ENCODE measurements at places on chromosomes 5 and 9.

DNA sequence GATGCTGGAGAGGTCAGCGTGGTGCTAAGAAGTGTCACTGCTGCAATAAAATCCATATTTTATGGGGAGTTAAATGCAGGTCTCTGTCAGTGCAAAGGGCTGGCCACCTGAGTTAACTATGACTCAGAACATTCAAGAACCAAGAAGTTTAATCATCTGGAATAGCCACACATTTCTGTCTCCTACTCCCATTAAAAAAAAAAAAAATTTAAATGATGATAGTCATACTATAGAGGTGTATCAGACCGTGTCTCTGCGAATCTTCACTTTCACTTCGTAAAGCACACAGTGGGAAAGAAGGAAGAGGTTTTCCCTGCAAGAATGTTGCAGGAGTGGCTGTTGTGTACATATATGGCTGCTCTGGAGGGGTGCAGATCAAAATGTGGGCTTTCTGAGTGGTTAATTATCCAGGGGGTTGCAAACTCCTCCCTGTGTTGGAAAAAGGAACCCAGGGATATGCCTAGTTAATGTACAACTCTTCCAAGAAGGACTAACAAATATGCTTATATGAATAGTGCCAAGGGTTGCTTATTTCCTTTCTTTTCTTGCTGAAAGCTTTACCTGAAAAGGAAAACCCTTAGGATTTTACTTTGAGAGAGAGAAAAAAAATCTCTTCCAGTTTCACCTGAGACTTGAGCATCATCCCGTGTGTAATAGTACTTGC, 1.5 kb downstream of the CDH6 start:
- no peak for DNase-seq

DNA sequence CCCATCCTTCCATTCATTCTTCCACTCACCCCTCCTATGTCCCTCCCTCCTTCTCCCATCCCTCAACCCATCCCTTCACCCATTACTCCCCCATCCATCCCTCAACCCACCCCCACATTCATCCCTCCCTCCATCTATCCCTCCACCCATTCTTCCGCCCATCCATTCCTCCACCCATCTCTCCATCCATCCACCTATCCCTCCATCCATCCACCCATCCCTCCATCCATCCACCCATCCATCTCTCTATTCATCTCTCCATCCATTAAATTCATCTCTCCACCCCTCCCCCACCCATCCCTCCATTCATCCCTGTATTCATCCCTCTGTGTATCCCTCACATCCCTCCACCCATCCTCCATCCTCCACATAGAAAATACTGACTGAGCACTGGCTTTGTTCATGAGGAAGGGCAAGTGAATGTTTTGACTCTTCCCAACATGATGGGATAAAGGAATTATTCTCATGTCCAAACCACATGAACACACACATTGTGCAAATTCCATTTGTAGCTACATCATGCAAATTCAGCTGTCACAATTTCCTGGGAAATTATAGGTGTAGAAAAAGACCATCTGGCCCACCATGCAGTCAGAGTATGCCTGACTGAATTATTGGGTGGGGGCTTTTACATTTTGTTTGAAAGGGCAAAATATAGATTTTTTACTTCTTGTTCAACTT, 6.9 kb upstream of the VAV2 start:
- no peak for DNase-seq

- DNase-seq: peak; percentile 95
These were observed 10.8 kb upstream of the PRRC2B start for GRCh38 chr9:131382850-131383729.

DNA sequence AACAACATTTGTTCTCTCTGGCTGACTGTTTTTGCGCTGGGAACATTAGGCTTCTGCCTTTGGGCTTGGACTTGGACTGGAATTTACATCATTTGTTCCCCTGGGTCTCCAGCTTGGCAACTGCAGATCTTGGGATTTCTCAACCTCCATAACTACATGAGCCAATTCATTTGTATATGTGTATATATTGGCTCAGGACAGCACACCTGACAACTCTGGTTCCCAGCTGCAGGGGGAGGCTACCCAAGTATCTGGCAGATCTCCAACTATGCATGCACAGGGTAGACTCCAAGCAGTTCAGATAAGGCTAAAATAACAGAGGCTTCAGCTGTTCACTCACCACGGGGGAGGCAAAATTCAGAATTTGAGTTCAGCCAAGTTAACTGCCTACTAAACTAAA, 31.6 kb upstream of the F2RL1 start:
- DNase-seq: no peak

DNA sequence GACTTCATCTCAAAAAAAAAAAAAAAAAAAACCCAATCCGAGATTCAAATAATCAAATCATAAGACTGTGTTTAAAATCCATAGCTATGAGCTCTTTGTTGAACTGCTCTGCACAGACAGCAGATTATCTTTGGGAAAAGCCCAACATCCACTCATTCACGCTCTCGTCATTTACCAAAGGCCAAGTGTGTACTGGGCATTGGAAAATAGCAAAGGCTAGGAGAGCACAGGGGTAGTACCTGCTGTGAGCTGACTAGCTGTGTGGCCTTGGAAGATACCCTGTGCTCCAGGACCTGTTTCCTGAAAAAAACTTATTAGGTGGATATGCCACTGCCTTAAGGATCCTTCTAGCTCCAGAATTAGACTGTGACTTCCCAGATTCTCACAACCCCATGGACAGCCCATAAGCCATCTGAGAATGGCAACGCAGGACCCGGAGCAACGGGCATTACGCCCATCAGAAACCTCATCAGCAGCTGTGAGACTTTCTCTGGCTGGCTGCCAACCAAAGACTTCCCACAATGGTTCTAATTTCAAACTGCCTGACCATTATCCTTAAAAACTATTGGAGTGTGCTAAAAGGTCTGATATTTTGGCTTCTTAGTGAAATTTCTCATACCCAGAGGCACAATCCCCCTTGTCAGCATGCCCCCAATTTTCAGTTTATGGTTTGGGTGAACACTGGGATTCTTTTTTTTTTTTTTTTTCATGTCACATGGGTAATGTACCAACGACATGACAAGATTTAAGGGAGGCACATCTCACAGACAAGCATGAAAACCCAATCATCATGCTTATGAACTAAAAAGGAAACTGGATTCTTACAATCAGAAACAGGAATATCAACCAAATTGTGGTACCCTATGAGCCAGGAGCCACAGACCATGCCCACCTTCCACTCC, 16.8 kb downstream of the SERINC5 start:
- peak; percentile 32 for DNase-seq

- no peak for DNase-seq
These were observed 680.0 kb downstream of the SEMA5A start for GRCh38 chr5:8865686-8866374.
